ENCODE measurements at places on chromosomes 5 and 9. TPM values are rescaled to one million over a fixed set of nuclear protein-coding genes. Genes with fewer than 3 reads are reported as not detected.

GRCh38 chr9:16309469-16310271 is 560.8 kb downstream of the BNC2 start:
- H3K36me3 ChIP-seq: no peaks in the 10 kb centered on the region
- no peak overlapping the region for H3K27ac ChIP-seq
- H3K4me1 ChIP-seq: peaks cover 2% of the 10 kb centered on the region
- no peaks in the 10 kb centered on the region for H3K27me3 ChIP-seq
- no peak for DNase-seq

DNA sequence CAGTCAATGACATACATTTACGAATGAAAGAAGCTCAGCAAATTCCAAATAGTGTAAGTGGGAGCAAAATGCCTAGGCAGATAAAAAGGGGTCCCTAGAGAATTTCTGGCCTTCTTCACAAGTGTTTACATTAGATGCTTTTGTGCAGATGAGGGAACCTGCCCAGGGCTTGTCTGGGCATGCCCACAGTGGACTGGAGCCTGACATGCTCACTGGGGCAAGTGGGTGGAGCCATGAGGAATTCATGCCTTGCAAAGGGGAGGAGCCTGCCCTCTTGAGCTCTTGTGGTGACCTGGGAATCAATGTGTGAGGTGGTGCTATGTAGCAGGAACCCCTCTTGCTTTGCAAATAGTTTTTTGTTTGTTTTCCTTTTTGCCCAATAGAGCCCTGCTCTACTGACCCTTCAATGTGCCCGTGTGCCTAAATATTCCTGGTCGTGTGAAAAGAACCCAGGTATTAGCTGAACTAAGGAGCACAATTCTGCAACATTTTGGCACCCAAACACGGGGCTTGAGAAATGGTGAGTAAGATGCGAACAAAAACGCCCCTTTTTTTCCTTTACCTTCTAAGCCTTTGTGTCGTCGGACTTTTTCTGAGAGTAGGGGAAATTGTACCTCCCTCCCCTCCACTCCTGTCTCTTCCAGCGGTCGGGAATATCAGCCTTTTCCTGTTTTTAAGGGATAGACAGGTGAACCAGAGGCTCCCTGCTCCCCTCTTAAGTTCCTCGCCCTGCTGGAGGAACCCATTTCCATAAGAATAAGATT is 433.8 kb upstream of the CDH9 start:
- H3K27ac ChIP-seq: no peak overlapping the region
- H3K4me1 ChIP-seq: no peaks in the 10 kb centered on the region
- no peaks in the 10 kb centered on the region for H3K36me3 ChIP-seq
- no peaks in the 10 kb centered on the region for H3K27me3 ChIP-seq

DNA sequence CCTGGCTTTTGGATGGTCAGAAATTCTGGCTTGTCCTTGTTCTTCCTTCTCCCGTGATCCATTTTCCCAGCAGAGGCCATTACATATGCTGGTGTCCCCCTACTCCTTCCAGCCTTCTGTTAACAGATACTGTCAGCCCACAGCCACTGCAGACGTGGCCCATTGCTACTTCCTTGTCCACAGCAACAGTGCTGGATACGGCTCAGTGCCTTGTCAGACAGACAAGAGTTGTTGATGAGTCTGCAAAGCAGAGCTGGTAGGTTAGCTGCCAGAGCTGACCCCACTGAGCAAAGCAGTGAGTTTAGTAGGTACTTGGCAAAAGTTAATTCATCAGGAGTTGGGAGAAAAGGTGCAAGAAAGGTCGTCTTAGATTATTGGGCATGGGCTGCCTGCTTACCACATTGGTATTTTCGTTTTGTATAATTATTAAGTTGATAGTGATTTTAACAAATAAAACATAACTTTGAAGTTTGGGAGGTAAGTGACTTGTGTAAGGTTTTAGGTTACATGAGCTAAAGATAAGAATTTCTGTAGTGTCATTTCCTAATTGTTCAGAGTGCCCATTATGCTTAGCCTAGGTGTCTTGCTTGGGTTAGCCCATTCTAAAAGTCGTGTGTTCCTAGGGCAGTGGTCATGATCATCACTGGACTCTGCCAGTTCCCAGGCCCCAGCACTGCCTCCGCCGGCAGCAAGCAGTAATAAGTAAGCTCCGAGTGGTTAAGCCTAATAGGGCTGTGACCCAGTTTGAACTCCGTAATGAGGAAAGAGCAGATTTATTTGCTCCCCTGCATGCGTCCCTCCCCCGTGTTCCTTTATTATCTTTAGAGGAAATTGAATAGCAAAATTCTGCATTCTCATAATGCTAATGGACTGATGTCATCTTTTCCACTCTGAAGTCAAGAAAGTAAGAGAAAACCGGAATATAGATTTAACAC is 292.0 kb downstream of the FANCC start:
- peaks cover 40% of the 10 kb centered on the region for H3K4me1 ChIP-seq
- peak overlapping the region; percentile 84 for H3K27ac ChIP-seq
- H3K27me3 ChIP-seq: no peaks in the 10 kb centered on the region
- H3K4me3 ChIP-seq: no peak overlapping the region
- no peaks in the 10 kb centered on the region for H3K36me3 ChIP-seq
- peak; percentile 94 for DNase-seq

DNA sequence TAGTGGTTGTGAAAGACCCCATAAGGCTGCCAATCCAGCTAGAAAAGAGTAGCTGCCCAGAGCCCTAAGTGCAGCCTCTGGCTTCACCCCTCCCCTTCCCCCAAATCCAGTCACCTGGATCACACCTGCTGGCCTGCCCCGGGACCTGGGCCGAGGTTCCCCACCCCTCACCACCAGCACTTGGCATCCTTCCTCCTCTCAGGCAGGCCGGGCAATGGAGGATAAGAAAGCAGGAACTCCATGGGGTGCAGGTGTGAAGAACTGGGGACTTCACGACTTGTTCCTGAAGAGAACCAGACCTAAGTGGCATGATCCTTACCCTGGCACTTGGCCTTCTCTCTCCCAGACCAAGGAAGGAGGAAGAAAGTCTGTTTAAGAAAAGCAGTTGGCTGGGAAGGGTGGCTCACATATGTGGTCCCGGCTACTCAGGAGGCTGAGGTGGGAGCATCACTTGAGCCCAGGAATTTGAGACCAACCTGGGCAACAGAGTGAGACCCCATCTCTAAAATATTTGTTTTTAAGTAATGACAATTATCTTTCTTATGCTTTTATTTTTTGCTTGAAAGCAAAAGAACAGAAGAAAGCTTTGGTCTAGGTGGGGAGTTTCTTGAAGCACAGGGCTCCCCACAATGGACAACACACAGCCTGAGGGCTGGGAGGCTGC is 131.1 kb downstream of the PAX5 start:
- DNase-seq: no peak
- H3K27me3 ChIP-seq: peaks cover 13% of the 10 kb centered on the region
- no peaks in the 10 kb centered on the region for H3K4me1 ChIP-seq
- H3K27ac ChIP-seq: no peak overlapping the region

Gene SPATA31A3
- total RNA-seq: not detected
